Stimulated activated CD8-positive, alpha-beta memory T cell treated with anti-CD3 and anti-CD28 coated beads, Interleukin-2, amount 100 ng/mL, for 1 hour (primary cell): ENCODE measurements at places on chromosomes 11 and 22.

GRCh38 chr11:122098261-122098980, 17.6 kb downstream of the BLID start:
- no peak for DNase-seq

GRCh38 chr11:73140213-73141030, 1.7 kb downstream of the FCHSD2 start:
- no peak for DNase-seq

DNA sequence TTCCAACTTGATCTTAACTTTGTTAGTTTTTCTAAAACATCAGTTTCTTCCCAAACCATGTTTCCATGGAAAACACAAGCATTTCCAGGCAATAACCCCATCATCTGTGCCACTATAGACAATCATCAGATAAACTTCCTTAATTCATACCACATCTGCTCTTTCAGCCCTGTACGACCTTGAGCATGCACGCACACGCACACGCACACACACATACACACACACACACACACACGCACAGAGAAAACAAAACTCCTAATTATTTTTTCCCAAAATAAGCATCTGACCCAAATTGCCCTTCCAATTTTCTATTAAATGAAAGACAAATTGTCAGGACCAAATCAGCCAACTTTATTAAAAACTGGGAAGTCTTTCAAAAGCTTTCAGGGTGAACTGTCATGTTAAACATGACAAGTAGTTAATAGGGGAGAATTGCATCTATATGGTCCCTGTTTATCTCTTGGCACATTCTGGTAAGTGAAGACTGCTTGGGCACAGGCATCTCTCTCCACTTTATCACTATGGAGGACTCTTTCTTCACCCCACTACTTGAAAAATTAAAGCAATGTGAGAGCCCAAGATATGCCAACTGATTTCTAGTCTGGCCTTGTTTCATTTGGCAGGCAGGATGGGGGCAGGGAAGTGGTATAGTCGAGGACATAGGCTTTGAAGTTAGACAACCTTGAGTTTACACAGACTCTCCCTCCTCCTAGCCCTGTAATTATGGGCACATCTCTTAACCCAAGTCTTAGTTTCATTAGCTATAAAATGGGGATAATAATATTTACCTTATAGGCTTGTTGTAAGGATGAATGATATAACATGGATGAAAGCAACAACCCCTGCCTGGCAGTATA, 15.1 kb downstream of the ADM start:
- no peak for DNase-seq

GRCh38 chr11:73229321-73229895, 11.3 kb downstream of the P2RY2 start:
- DNase-seq: no peak

GRCh38 chr11:125262830-125263218, 98.3 kb downstream of the PKNOX2 start:
- no peak for DNase-seq

- DNase-seq: no peak
Measured at GRCh38 chr11:8732748-8733241, 50.2 kb downstream of the RPL27A start.

GRCh38 chr11:65764434-65764833, 16.3 kb downstream of the AP5B1 start:
- no peak for DNase-seq

- DNase-seq: no peak
Measured at GRCh38 chr11:1291295-1292017, 18.0 kb downstream of the TOLLIP start.
